Panc1 (cell line): ENCODE measurements at places on chromosomes 12 and 14. TPM values are rescaled to one million over a fixed set of nuclear protein-coding genes. Genes with fewer than 3 reads are reported as not detected.

DNA sequence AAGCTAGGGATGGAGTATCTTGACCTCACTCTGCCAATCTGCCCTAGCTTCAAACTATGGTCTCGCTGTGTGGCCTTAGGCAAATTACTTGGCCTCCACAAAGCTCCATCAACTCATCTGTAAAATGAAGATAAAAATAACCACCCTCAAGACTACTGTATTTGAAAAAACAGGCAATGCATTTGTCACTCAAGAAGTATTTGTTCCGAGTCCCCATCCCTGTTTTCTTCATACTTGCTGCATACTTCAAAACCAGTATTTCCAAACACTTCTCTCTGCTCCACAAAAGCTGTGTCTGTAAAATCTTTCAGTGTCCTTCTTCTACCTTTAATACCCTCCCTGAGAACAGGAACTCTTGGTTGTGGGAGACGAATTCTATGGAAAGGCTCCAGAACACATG is 47.9 kb downstream of the GTF2A1 start:
- no peak overlapping the region for H3K4me3 ChIP-seq
- H3K27ac ChIP-seq = no peak overlapping the region
- no peaks in the 10 kb centered on the region; the same call in 1 of the 2 replicates for H3K4me1 ChIP-seq
- H3K27me3 ChIP-seq = no peaks in the 10 kb centered on the region
- no peak for DNase-seq

DNA sequence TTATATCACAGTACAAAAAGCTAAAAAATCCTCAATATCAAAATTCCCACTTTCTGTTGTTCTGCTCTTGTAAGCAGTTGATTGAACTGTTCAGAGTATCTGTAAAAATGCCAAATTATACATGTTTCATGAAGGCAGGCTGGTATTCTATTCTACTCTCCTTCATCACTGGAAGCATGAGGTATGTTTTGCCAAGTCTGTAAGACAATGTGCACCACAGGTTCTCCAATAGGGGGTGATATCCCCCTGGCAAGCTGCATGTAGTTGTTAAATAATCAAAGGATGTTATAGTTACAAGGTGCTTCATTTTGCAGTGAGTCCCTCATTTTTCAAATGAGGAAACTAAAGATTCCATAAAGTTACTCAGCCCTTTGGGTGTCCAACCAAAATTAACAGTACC is 15.1 kb upstream of the NEK9 start:
- no peak overlapping the region for H3K4me3 ChIP-seq
- no peak for DNase-seq
- H3K36me3 ChIP-seq = no peaks in the 10 kb centered on the region; the same call in 1 of the 2 replicates
- no peak overlapping the region for H3K27ac ChIP-seq
- no peaks in the 10 kb centered on the region for H3K4me1 ChIP-seq
- no peaks in the 10 kb centered on the region for H3K27me3 ChIP-seq

GRCh38 chr12:40511341-40511740 is 180.9 kb upstream of the CNTN1 start:
- no peaks in the 10 kb centered on the region for H3K36me3 ChIP-seq
- H3K4me1 ChIP-seq = no peaks in the 10 kb centered on the region
- no peaks in the 10 kb centered on the region for H3K27me3 ChIP-seq
- no peak overlapping the region for H3K4me3 ChIP-seq
- DNase-seq = no peak

Gene SERPINA12
- not detected for total RNA-seq

DNA sequence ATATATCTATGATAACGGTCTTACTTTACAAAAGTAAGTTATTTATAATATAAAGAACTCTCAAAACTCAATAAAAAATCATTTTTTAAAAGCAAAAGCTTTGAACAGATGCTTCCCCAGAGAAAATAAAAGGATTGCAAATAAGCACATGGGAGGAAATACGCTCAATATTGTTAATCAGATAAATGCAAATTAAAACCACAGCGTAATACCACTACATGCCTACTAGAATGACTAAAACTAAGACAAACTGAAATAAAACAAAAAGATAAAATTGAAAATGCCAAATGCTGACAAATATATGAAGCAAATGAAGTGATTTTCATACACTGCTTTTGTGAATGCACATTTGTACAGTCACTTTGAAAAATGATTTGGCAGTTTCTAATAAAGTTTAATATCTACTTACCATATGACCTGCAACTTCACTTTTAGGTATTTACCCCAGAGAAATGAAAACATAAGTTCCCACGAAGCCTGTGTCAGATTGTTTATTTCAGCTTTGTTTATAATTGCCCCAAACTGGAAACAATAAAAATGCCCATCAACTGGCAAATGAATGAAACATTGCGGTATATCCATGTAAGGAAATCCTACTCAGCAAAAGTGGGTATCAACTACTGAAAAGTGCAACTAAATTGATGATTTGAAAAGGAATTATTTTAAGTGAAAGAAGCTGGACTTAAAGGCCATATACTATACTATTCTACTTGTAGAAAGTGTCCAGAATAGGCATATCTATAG is 1072.4 kb downstream of the TMTC2 start:
- DNase-seq = no peak
- no peaks in the 10 kb centered on the region for H3K27me3 ChIP-seq
- no peaks in the 10 kb centered on the region for H3K36me3 ChIP-seq
- no peaks in the 10 kb centered on the region for H3K4me1 ChIP-seq
- H3K27ac ChIP-seq = no peak overlapping the region
- H3K4me3 ChIP-seq = no peak overlapping the region

Gene TAS2R9
- not detected for total RNA-seq

Gene SRRM4
- total RNA-seq = not detected

DNA sequence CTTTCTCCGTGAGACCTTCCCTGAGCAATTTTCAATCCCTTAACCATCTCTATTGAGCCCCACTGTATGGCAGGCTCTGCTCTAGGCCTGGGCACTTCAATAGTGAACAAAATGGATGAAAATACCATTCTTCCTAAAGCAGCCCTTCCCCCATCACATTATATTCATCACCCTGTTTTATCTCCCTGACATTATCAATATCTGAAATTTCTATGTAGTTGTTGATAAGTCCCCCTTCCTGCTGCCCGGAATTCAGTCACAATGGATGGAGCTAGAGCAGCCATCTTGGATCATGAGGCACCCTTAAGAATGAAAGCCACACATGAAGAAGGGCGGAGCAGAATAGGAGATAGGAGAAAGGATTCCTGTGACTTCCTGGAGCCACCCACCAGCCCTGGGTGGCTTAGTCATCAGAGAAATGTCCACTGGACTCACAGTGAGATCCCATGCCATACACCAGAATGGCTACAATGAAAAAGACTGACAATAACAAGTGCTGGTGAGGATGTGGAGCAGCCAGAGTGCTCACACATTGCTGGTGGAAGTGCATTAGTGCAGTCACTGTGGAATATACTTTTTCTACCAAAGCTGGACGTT is 33.9 kb downstream of the SCARB1 start:
- H3K4me1 ChIP-seq = peaks cover 60% of the 10 kb centered on the region
- no peak overlapping the region for H3K4me3 ChIP-seq
- no peaks in the 10 kb centered on the region for H3K27me3 ChIP-seq
- H3K27ac ChIP-seq = peak overlapping the region; percentile 91
- H3K36me3 ChIP-seq = no peaks in the 10 kb centered on the region

DNA sequence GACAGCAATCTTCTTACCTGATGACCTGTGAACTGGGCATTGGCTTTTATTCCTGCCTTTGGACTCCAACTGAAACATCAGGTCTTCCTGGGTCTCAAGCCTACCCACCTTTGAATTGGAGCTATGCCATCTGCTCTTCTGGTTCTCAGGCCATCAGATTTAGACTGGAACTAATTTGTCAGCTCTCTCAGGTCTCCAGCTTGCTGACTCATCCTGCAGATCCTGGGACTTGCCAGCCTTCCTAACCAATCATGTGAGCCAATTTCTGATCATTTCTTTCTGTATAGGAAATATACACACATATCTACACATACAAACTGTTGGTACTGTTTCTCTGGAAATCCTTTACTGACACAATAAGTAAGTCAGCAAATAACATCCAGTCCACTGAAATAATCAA is 65.3 kb upstream of the TSPAN8 start:
- no peak overlapping the region for H3K27ac ChIP-seq
- no peak for DNase-seq
- H3K4me1 ChIP-seq = no peaks in the 10 kb centered on the region; the same call in 1 of the 2 replicates
- H3K27me3 ChIP-seq = no peaks in the 10 kb centered on the region

Gene KCNC2
- not detected for total RNA-seq

Gene CLEC7A
- total RNA-seq = not detected

Gene GPR137C
- total RNA-seq = 2.7 TPM

Gene FGF6
- not detected for total RNA-seq

DNA sequence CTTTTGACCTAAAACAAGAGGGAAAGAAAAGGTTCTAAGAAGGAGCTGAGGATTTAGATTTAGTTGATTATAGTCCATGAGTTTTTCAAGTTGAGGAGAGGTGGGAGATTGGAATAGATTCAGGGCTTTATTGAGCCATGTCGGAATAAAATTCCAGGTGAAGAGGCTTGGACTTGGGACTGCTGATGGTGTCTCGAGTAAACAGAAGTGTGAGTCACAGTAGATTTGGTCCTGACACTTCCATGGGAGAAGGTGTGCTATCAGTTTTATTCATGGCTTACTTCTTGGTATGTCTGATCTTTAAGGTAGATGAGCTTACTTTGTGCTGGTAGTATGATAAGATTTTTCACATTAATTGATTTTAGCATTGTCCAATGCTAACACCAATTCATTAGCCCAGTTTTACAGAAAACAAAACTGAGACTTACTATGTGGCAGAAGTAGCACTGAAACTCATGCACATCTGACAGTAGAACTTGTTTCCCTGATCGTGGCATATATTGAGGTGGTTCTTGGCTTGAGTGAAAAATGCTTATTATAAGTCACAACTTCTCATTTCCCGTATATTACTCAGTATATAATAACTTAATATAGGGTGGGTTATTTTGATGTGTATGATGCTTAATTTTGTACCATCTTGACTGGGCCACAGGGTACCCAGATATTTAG is 172.4 kb upstream of the IGF1 start:
- no peaks in the 10 kb centered on the region for H3K27me3 ChIP-seq
- H3K4me1 ChIP-seq = no peaks in the 10 kb centered on the region
- H3K36me3 ChIP-seq = no peaks in the 10 kb centered on the region
- no peak for DNase-seq

GRCh38 chr12:132505105-132505851 is 15.3 kb downstream of the FBRSL1 start:
- no peak overlapping the region; the same call in 1 of the 2 replicates for H3K27ac ChIP-seq
- H3K36me3 ChIP-seq = no peaks in the 10 kb centered on the region
- peaks cover 48% of the 10 kb centered on the region for H3K4me1 ChIP-seq
